ENCODE measurements at places on chromosomes 7 and 10.

- DNase-seq = no peak
These were observed 63.4 kb upstream of the SYPL1 start for GRCh38 chr7:106175507-106175906.

GRCh38 chr7:66281678-66282590 is 76.8 kb downstream of the TPST1 start:
- DNase-seq = peak; percentile 15

DNA sequence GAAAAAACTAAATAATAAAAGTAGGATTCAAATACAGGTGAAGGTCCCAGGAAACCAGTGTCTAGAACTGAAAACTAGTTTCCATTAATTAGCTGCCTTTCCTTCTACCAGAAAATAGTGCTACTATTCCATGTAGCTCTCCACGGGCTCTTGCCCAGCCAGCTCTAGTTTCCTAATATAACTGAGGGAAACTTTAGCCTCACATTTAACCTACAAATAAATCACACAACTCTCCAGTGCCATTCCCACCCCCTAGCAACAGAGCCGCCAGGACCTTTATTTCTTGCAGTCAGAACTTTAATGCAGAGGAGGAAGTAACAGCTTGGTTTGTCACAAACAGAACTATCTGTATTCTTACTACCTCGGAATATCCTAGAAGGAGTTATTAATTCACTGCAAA is 10.3 kb downstream of the TOMM7 start:
- no peak for DNase-seq

DNA sequence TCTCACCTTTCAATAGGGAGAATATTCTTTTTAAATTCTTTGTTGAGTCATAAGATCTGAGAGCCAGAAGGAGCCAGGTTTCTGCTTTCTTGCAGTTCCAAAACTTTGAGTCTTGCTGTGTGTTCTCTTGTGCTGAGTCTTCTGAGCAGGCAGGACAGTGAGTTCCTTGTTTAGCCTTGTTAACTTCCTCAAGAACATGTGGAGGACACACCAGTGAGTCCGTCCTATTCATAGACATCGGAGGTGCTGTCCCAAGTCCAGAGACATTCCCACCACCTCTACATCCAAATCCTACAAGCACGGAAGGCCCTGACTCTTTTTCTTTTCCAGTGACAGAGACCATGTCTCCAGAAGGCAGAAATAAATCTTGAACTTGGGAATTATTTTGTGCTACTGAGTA is 135.2 kb upstream of the AGK start:
- no peak for DNase-seq

DNA sequence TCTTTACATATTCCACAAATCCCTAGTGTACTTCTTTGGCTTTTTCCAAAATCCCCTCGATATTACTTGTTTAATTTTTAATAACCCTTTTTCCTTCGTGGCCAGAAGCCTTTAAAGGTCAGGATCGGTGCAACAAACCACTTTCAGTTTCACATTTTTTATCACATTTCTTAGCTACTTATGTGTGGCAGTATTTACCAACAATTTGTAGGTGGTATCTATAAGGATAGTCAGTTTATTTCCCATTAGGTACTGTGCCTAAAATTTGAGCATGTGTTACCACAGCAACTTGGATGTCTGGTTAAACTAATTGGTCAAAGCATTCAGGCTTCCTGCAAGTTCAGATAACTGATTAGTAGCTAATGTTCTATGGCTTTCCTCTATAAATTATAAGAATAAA is 104.9 kb downstream of the CDK14 start:
- no peak for DNase-seq

DNA sequence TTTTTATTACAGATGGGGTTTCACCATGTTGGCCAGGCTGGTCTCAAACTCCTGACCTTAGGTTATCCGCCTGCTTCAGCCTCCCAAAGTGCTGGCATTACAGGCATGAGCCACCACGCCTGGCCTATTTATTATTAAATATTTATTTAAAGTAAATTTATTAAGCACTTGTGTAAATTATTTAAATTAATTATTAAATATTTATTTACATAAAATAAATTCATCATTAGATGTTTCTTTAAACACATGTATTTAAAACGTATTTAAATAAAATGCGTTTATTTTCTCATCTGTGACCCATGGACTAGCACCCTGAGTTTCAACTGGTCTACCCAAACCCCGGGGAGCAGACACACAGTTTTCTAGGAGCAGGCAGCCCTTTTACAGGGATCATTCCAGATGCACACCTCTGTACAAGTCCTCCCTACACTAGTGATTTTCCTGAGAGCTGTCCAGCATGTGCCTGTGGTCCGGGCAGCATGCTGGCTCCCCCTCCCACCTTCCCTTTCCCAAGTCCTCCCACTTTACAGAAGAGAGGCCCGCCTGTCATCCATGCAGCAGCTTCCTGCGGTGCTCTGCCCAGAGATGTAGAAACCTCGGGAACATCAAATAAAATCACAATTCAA is 89.2 kb upstream of the ATP6V0A4 start:
- no peak for DNase-seq

DNA sequence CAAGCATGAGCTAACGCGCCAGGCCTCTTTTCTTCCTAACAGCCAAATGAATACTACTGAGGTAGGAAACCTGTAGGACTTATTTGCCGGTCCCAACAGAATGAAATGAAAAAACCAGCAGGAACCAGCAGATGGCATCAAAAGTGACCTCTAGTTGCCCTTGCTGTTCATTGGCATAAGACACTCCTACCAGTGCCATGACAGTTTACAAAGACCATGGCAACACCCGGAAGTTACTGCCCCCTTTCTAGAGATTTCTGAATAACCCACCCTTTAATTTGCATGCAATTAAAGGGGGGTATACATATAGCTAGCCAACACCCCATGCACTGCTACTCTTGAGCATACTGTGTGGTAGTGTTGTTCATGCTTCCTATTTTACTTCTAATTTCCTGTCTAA is 65.2 kb downstream of the ATE1 start:
- DNase-seq = no peak

GRCh38 chr10:20674926-20675325 is 222.2 kb downstream of the NEBL start:
- no peak for DNase-seq

DNA sequence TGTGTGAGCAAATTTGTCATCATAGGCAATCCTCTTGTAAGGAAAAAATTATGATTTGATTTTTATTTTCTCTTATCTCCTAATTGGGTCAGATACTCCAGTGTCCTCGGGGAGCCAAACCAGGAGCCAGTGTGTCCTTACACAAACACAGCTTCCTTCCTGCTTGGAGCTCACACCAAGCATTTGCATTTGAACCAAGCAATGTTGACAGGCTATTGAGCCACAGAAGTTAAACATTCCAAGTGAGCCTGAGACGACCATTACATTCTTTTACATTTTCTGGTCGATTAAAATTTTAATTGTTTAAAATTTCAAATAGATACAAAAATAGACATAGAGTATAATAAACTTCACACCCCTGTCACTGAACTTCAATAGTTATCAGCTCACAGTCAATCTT is 194.8 kb downstream of the CFTR start:
- DNase-seq = no peak

GRCh38 chr7:43612128-43612527 is 29.2 kb downstream of the STK17A start:
- no peak for DNase-seq

DNA sequence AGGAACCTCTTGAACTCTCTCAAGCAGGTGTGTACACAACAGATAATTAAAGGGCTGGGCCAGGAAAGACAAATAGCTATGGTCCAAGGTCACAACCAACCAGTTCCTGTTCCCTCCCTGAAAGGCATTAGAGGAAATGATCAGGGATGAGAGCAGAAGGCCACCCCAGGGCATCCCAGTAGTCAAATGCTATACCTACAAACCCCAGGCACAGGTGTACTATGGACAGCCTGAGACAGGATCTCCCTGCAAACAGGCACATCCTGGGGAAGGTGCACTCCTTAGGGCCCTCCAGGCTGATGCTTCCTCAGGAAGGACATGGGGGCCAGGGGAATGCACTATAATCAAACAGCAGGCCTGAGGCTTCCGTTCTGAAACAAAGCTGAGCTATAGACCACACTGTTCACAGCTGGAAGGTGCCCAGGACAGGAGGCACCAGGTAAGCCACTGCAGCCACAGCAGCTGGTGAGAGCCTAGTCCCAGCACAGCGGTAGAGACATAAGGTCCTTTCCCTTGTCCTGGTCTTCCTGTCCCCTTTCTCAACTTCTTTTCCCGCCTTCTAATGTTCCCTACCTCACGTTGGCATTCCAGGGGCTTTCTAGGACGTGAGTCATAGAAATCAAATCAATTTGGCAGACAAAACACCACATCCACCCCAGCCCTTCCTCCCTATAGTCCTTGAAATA is 13.3 kb downstream of the PARP12 start:
- DNase-seq = no peak

DNA sequence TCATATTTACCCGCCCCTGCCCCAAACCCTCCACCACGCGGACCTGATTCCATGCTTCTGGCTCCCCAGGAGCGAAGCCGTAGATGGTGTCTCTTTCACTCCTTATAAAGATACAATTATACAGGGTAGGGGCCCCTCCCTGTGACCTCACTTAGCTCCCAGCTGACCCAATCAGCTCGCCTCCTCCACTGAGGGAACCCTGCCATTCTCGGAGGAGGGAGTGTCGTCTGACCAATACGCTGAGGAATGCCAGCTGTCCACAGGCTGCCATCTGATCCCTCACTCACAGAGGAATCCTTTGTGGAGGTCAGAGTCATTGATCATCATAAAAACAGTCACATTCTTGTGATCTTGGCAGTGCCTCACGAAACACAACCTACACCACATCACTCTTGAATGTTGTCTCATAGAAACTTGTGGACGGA is 67.5 kb upstream of the INSIG1 start:
- DNase-seq = no peak

GRCh38 chr10:60643874-60644273 is 134.4 kb upstream of the CDK1 start:
- no peak for DNase-seq

- DNase-seq = no peak
These were observed 88.9 kb upstream of the ODAD2 start for GRCh38 chr10:28087661-28088351.

GRCh38 chr7:84379446-84379845 is 184.9 kb upstream of the SEMA3A start:
- DNase-seq = no peak

DNA sequence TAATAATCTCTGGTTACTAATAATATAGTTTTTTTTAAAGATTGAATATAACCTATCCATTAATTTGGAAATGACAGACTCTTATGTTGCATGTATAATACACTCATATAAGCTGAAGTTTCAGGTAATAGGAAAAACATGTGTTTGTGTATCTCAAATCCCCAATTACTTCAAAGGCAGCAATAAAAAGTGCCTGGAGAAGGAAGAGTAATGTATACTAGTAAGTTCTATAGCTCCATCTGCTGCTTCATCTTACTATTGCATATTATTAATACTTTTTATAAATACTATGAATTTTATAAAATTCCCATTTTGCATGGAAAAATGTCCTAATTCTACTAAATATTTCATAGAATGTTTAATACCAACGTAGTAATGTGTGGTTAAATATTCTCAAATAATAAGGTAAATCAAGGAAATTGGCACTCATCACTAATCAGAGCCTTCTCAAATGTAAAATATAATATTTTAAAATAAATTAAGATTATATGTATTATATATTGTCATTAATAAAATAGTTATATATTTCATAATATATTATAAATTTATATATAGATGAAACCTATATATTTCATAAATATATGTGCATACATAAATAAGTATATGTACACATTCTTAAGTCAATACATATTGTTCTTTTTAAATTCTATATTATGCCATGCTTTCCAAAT is 311.9 kb downstream of the HGF start:
- no peak for DNase-seq

DNA sequence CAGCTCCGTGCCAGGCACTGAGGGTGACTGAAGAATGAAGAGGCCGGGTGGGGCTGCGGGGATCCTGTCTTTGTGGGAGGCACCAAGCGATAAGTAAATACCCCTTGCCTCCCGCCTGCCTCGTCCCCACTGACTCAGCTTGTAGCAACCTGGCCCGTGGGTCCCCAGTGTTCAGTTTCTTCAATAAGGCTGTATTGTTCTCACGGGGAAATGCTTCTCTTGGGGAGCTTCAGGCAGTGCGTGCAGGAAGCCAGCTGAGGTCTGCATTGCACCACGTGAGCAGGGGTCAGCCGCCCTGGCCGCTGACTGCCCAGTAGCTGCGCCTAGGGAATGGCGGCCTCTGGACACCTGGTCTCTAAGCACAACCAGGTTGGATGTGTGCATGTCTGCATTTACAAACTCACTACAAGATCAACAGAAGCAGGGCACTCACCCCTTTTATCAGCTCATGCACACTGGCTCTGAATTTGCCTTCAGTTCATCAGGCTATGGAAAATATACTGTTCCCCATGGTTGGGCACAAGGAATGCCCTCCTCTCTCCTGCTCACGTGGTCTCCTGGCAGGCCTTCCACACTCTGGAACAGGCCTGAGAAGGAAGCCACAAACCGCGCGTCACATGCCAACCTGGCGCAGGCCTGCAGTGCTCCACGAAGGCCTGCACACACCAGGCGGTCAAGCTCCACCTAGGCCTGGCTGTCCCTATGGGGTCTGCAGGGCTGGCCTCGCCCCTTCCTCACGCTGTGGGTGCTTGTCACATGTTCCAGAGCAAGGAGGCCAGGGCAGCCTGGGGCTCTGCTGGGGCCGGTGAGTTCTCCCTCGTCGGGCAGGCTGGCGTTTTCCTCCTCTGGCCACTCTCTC is 135.7 kb upstream of the RNF32 start:
- no peak for DNase-seq

GRCh38 chr10:73644015-73644743 is 2.9 kb upstream of the MYOZ1 start:
- peak; percentile 66 for DNase-seq

- no peak for DNase-seq
These were observed 42.6 kb downstream of the GPR37 start for GRCh38 chr7:124723012-124723411.

DNA sequence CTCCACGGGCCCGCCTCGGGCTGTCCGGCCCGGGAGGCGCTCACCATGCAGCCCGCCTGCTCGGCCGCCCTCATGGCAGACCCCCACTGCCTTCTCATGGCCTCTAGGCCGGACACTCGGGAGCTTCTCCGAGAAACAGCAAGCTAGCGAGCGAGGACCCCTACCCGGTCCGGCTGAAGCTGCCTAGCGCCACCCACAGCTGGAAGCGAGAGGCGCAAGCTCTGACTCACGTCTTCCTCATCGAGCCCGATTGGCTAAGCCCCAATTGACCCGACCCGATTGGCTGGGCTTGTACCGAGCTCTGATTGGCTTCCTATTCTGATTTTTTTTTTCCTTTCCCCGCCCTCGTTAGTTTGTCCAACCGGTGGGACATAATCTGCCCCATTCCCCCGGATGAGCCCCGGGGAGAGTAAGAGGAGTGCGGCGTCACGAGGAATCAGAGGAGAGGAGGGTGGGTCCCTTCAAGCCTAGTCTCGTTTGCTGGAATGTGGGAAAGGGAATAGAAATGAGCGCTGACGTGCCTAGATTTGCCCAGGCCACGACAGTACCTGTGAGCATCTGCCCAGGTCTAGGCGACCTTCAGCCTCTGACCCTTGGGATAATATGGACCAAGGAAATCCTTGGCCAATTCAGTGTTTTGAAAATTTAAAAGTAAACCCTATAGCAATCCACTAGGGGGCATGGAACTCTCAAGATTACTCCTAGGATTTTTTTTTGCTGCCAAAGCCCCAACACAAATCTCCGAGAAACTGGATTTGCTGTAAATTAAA is at the start of gene TYSND1:
TYSND1 (minus strand) TSS at position 212 of the 770 bp plus-strand sequence; CDS start at position 98, 114 bp downstream.
- DNase-seq = peak; percentile 94
